Stimulated activated CD4-positive, alpha-beta T cell treated with anti-CD3 and anti-CD28 coated beads, Interleukin-4, amount 100 ng/mL, for 1 hour (primary cell): ENCODE measurements at places on chromosomes 12 and 14.

DNA sequence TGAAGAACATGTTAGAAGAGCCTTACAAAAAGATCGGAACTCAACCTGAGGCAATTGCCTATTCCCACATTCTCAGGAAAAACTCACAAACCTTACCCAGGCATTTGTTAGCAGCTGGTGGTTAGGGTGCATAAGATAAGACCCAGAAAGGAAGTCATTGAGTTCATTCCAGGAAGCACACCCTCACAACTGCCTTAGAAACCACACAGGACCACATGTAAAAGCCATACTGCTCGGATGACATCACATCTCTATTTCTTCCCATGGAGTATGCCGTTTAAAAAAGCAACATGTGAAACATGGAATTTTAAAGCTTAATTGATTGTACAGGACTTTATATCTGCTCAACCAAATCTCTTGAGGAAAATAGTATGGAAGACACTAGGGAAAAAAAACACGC is 411.2 kb downstream of the DAD1 start:
- DNase-seq: no peak

GRCh38 chr12:97595426-97595831 is 132.8 kb downstream of the RMST start:
- no peak for DNase-seq

DNA sequence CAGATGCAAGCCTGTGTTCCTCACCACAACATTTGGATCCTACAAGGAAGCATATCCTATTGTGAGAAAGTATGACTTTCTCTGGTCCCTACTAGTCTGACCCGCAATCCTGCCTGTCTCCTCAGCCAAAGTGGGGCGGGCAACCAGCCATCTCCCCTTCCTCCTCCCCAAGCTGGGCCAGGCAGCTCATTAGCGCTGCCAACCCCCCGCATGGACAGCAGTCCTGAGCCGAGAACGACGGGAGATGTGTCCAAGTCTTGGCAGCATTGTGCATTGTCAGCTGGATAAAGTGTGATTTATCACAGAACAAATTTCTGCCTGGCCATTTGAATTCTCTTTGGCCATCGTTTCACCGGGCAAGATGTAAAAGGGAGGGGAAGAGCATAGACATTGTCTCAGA is 139.4 kb downstream of the SLC15A4 start:
- no peak for DNase-seq

GRCh38 chr12:53425515-53426150 is 2.0 kb downstream of the AMHR2 start:
- no peak for DNase-seq

DNA sequence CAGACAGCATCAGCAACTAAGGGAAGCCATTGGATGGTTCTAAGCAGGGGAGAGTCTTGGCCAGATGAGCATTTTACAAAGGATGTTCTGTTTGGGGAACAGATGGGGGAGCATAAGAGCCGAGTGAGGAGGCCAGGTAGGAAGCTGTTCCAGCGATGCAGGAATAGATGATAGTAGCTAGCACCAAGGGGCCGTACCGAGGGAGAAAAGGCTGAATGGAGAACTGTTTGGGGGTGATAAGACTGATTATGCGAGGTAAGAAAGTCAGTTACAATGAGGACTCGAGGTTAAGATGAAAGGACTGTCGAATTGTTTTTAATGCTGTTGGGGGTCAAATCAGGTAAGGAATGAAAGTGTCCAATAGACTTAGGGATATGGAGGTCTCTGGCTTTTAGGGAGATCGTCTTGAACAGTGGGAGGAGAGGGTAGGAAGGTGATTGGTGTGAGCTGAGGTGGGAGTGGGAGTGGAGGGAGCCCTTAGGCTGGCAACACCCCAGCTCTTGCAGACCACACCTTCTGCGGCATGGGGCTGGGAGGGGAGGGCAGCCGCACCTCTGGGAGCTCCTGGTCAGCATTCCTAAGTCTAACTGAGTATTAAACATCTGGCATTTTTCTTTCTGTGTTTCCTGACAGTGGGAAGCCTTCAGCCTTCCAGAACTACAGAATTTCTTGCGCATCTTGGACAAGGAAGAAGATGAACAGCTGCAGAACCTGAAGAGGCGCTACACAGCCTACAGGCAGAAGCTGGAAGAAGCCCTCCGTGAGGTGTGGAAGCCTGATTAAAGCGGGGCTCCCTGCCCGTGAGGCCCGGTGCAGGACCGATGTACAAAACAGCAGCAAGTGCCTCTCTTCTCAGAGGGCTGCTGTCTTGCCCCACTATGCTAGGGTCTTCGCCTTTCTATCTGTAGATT is 64.8 kb downstream of the GNS start:
- no peak for DNase-seq

DNA sequence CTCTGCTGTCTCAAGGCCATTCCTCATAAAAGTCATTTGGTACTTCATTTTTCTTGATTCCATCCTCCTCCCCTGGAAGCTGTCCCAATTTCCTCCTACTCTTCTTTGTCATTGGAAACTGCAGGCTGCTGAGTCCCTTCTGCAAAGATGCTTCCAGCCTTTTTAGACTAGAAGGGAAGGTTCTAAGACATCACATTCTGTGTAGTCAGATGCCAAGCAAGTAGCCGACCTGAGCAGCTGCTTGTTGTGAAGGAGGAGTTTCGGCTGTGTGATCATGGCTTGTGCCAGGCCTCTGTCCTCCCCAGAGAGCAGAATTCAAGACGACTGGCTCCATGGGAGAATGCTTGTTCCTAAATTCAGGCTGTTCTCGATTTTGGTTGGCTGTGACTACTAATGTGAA is 8.7 kb downstream of the RFC5 start:
- DNase-seq: no peak

DNA sequence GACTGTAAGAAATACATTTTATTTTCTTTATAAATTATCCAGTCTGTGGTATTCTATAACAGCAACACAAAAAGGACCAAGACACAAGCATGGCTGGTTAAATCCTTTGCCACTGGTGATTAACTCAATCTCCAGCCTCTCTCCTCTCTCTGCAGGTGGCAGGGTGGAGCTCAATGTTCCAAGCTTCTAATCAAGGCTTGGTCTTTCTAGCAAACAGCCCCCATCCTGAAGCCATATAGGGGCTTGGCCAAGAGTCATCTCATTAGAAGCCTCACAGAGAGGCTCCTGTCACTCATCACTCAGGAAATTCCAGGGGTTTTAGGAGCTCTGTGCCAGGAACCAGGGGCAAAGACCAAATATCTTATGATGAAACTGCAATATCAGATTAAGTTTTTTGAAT is 12.0 kb downstream of the C12orf75 start:
- no peak for DNase-seq

GRCh38 chr12:40436564-40436963 is 211.8 kb downstream of the LRRK2 start:
- no peak for DNase-seq

DNA sequence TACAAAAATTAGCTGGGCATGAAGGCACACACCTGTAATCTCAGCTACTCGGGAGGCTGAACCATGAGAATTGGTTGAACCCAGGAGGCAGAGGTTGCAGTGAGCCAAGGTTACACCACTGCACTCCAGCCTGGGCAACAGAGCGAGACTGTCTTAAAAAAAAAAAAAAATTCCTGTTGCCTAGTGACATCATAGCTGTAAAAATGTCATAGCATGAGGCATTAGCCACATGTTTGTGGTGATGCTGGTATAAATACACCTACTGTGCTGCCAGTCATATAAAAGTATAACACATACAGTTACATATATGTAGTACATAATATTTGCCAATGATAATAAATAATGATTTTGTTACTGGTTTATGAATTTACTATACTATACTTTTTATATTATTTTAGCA is 22.2 kb downstream of the SLC41A2 start:
- no peak for DNase-seq

DNA sequence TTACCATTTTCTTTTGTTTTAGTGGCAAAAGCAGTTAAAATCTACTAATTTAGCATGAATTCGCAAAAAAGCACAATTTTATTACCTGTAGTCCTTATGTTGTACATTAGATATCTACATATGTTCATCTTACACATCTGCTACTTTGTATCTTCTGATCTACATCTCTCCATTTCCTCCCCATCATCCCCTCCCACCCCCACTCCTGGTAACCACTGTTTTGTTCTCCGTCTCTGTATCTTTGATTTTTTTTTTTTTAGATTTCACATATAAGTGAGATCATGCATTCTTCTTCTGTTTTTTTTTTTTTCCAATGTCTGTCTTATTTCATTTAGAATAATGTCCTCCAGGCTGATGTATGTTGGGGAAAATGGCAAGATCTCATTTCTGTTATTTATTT is 922.7 kb downstream of the VRK1 start:
- no peak for DNase-seq

DNA sequence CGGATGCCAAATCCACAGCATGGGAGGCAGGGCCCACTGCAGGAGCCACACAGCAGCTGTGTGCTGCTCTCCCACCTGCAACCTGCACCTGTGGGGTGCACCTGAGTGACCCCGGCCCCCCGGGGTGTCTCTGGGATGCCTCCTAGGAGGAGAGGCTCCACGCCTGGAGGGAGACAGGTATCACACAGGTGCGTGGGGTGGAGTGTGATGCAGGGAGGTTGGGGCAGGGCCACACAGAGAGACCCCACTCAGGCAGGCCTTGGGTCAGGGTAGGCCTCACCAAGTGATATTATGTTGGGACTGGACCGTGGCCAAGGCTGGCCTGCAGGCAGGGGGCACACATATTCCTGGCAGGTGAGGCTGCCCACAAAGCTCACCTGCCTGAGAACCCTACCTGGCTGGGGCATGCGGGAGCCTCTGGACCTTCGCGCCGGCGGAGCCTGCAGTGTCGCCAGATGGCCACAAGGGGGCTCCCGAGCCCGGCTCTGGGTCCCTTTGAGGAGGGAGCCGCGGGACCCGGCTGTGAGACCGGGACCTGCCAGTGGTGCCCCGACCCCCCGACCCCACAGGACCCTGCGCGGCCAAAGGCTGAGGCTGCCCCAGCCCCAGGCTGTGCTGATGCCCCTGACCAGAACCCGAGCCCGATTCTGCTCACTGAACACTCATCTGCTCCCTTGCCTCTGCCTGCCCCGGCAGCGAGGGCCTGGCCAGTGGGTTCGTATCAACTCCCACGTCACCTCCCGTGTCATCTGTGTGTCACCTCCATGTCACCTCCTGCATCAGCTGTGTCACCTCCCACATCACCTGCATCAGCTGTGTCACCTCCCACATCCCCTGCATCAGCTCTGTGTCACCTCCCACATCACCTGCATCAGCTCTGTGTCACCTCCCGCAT is 11.4 kb downstream of the TMEM121 start:
- peak; percentile 72 for DNase-seq

GRCh38 chr14:53354336-53354735 is 201.2 kb upstream of the DDHD1 start:
- no peak for DNase-seq

DNA sequence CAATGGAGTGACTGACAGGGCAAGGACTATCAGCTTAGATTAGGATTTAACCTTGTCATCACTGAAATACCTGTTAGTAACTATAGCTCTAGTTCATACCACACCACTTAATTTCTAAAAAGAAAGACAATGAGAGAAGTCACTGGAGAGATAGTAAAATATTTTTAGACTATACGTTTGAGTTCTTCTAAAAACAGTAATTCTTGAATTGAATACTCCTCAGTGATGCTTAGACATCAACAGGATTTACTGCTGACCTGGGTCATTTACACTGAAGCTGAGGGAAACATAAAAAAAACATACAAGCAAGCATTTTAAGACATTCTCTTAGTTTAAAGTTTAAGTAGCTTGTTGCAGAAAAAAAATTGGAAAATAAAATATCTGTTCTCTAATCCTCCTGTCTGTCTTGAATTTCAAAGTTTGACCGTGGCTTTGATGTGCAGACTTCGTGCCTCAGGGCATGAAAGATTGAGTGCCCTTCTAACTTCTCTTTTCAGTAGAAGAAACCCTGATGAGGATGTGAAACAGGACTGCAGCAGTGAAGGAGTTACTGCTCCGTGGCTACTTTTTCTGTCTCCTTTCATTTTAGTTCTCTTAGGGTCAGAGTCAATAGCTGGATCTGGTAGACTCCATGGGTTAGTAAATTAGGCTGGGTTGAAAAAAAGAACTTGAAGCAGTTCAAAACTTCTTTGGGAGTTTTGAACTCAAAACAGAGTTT is 172.2 kb downstream of the PTPRO start:
- DNase-seq: no peak

DNA sequence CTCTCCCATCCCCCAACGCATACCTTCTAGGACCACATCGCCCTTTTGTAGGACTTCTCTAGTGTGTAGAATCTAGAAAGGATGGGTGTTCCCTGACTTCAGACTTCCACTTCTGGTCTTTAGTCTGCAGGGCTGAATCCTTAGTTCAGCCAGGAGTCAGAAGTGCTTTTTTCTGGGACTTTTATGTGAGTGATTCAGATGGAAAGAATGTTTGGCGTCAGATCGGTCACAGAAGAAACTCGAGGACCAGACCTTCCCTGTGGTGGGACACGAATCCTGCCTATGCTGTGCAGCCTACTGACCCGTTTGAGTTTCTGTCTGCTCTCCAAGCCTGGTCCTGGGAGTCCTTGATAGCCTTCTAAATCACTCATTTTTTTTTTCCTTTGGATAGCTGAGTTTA is 165.4 kb upstream of the SSTR1 start:
- DNase-seq: no peak

DNA sequence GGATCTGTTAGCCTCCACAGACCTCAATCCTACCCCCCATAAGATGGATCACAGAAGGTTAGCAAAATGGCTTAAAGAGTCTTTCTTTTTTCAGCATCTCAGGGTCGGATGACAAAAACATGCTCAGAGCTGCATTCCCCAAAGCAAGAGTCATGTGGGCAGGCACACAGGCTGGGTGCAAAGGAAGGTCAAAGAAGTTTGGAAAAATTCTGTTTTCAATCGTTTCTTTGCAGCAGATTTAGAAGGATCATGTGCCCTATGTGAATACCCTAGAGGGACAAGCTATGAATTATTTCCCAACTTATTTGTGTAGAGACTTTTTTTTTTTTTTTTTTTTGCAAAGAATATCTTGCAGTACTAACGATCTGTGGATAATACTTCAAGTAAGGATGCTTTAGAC is 845.4 kb downstream of the VRK1 start:
- no peak for DNase-seq
